ENCODE measurements at places on chromosomes 6 and 20.

- no peak for DNase-seq
Observed at GRCh38 chr20:41279546-41280225, 37.8 kb downstream of the ZHX3 start.

DNA sequence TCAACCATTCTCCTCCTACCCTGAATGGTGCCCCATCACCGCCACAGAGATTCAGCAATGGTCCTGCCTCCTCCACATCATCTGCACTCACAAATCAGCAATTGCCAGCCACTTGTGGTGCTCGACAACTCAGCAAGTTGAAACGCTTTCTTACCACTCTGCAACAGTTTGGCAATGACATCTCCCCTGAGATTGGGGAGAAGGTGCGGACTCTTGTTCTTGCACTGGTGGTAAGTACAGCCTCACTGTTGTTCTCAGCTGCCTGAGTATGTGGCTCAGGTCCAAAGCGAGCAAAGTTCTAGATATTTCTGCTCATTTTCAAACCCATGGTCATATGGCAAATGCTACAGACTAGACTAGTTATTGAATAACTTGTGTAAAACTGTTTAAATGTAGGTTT, 51.0 kb upstream of the C20orf144 start:
- DNase-seq = no peak

DNA sequence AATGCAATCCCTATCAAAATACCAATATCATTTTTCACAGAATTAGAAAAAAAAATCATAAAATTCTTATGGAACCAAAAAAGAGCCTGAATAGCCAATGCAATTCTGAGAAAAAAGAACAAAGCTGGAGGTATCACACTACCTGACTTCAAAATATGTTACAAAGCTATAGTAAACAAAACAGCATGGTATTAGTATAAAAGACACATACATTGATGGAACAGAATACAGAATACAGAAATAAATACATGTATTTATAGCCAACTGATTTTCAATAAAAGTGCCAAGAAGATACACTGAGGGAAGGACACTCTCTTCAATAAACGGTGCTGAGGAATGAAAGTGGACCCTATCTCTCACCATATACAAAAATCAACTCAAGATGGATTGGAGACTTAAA, 28.7 kb upstream of the AKAP12 start:
- DNase-seq = no peak

GRCh38 chr20:45304464-45304999, 2.1 kb upstream of the RBPJL start:
- DNase-seq = no peak

DNA sequence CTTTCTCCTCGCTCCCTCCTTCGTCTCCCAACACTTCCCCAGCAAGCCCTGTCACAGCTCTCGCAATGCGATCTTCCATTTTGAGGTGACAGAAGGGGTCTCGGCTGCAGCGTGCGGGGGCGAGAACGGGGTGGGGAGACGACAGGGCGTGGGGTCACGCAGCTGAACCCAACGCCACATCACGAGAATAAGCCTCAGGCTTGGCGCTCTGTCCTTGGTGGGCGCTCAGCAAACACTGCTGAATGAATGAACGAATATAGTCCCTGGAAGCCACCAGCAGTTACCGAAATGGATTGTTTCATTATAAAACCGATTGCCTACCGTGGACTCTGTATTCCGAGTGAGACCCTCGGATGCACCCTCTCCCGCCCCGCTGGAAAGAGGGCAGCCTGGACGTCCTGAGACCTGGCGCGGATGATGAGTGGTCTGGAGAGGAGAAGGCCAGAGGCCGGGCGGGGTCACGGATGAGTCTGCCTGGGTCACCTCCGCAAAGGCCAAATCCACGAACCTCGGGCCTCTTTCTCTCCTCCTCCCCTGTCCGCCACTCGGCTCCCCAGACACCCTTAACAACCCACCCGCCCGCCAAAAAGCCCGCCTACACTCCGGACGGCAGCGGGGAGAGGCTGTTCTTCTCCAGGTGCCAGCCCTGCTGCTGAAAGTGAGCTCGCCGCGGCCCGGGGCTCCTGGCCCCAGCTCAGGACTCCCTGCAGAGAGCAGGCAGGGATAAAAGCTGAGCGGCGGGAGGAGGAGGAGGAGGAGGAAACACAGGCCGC, 3.7 kb downstream of the NRN1 start:
- no peak for DNase-seq

- no peak for DNase-seq
Observed at GRCh38 chr6:100968949-100969348, 87.8 kb upstream of the ASCC3 start.

Data from activated naive CD4-positive, alpha-beta T cell (primary cell).